Ammon's horn (tissue), 1 donor: ENCODE measurements at places on chromosomes 3 and 15.

DNA sequence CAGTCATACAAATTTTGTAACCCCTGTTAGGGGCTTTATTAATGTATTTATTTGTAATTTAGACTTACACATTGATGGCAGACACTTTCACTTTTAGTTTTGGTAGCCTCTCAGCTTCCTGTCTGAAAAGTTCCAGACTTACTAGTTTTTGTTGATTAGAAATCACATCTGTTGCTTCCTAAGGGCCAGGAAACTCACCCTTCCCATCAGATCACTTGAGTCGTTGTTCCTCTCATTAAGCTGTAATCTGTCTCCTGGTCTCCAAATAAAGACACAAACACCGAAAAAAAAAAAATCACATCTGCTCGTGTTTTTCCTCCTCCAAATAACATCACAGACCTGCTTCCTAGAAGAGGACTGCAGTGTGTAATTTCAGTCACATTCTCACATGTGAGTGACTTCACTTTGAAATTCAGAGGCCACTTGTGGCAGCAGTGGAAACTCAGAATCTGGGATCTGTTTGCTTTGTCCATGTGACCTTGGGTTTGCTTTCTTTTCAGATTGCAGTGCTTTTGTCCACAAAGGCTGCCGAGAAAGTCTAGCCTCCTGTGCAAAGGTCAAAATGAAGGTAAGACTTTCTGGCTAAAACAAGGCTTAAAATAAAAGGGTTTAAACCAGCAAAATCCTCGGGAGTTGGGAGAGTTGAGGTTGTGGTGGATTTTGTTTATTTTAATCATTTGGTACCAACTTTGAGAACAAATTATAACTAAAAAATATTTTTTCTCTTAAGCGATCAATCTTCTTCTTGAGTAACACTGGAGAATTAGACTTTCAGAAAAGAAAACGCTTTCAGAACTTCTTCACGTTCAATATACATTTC, 87.0 kb downstream of the KLHL25 start:
- DNase-seq, result peak; percentile 32

- no peak for DNase-seq
Measured at GRCh38 chr15:47551079-47551478, 166.2 kb upstream of the SEMA6D start.

GRCh38 chr3:187183903-187184302, 13.4 kb upstream of the RTP1 start:
- no peak for DNase-seq

DNA sequence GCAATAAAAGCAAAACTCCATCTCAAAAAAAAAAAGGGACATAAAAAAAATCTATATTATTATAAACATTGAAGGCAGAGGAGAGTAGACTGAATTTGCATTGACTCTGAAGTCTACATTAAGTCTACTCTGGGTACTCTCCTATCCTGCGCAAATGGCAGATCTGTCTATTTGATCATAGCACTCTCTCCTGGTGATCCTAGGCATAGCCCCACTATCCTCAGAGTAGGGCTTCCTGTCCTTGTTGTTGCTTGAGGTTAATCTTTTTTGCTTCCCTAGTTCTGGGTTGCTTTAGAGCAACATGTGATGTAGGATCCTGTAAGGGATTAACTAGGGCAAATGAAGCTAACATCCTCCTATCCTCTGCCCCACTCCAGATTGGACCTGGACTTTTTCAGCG, 82.1 kb upstream of the LRRFIP2 start:
- DNase-seq, result no peak
